PC-3 (cell line): ENCODE measurements at places on chromosomes 11 and 22.

- no peak for DNase-seq
Observed at GRCh38 chr11:102422817-102423712, 29.5 kb downstream of the TMEM123 start.

DNA sequence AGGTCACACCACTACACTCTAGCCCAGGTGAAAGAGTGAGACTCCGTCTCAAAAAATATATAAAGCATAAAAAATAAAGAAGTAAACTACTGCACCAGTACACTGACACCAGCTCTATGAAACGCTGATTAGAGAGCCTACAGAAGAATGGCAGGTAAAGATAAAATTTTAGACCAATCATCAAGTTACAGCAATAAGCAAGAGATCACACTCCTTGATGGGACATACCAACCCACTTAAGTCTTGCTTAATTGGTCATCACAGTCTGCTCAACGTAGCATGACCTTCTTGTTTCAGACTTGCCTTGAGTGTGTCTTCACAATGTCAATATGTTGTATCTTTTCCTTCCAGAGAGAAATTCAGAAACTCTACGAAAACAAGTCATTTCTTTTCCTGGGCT lies 12.5 kb downstream of the SRPRA start:
- DNase-seq, result no peak

GRCh38 chr11:88739524-88739923 lies 326.3 kb downstream of the GRM5 start:
- DNase-seq, result no peak

DNA sequence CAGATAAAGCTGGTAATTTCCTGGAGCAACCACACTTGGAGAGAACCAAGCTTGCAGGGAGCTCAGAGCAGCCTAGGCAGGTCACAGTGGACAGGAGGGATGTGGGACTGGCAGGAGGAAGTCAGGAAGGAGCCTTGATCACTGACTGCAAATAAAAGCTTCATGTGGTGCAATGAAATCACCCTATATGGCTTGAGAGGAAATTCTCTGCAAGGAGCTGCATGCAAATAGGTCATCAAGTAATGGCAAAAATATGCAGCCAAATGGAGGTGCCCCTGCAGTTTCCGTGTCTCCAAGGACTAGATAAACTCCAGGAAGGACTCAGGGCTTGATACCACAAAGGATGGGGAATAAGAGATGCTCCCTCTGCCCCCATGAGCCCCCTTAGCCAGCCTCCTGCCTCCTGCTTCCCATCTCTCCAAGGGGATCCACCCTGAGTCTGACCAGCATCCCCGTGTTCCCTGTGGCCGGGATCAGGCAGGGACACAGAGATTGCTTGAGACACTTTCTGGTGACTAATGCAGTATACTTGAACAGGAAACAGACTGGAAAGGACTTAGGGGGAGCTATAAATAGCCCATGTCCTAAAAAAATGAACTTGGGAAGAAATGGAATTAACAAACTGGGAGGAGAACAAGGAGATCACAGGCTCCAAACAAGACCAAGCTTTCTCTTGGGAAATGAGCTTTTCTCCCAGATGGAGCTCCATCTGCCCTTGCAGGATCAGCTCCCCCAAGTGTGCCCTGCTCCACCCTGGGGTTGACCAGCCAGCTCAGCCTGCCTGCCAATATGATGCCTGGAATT lies 23.9 kb upstream of the MICAL2 start:
- DNase-seq, result peak; percentile 90

- no peak for DNase-seq
Observed at GRCh38 chr22:27107386-27107785, 450.0 kb downstream of the MIAT start.

DNA sequence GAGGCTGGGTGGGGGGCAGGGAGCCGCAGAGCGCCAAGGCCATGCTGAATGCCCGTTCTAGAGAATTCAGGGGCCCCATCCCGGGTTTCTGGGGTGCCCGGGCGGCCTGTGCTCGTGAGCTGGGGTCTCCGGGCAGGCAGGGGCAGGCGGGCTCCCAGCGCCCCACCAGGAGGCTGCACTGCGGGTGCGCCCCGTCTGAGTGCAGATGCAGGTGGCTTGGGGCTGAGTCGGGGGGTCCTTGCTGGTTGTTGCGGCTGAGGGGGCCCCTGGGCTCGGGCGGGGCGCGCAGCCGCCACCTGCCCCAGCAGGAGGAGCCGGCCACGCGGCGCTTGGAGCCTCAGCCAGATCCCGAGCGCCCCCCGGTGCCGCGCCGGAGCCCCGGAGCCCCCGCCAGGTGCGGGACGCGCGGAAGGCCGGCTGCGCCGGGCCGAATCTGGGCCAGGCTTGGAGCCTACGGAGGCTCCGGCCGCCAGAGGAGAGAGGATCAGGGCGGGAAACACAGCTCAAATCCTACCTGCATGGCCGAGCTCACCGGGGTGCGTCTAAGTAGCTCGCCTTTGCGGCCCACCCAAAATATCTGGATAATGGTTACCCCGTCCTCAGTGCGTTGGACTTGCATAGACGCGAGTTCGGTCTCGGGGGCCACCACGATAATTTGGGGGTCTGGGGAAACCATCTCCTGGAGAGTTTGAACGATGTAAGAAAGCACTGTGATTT lies 590 bp upstream of the IGF2 start:
- DNase-seq, result no peak

- no peak for DNase-seq
Observed at GRCh38 chr22:42931421-42932196, 74.5 kb upstream of the ARFGAP3 start.

- no peak for DNase-seq
Observed at GRCh38 chr11:113475160-113475761, at the start of gene DRD2. DRD2 (minus strand) TSS chr11:113475398; CDS start chr11:113424651, 50,747 bp downstream.

DNA sequence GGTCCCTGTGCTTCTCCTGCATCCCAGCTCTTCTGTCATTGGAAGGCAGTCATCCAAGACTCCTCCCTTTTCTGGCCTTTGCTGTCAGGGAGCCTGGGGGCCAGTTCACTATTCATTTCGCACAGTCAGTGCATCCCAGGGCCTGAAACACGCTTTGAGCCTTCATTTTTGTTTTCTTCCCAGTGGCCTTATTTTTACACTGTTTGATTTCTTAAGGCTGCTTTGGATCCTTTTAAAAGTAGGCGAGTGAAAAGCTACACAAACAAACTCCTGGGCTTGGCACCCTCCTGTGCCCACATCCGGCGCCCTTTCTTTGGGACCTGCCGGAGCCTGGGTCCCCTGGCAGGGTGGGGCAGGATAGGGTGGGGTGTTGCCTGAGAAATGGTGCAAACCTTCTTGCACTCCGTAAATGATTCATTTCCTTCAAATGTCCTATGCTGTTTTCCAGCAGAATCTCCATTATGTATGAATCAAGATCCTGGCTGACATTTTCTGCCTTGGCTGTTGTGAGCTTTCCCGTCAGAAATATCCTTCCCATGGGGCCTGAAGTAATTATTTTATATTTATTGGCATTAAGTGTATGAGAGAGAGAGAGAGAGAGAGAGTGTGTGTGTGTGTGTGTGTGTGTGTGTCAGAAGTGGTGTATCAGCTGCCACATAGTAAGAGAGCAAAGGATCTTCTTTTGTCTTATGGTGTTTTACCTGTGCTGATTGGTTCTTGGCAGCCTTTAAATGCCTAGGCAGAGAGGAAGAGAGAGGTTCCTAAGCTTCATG lies 45.6 kb downstream of the BCR start:
- DNase-seq, result peak; percentile 82

- no peak for DNase-seq
Observed at GRCh38 chr22:30871391-30872284, 96.9 kb downstream of the MORC2 start.

DNA sequence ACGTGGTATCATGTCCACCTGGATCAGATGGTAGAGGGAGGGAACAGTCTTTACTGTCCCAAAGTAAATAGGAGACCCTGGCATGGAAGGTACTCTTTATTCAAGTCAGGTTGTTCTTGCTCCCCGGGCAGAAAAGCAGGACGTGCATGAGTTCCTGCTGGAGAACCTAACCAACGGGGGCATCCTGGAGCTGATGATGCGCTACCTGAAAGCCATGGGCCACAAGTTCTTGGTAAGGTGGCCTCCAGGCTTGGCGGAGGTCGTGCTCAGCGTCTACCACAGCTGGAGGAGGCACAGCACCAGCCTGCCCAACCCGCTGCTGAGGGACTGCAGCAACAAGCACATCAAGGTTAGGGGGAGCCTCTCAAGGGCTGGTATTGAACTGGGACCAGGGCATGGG lies 48.7 kb downstream of the CABIN1 start:
- DNase-seq, result no peak

DNA sequence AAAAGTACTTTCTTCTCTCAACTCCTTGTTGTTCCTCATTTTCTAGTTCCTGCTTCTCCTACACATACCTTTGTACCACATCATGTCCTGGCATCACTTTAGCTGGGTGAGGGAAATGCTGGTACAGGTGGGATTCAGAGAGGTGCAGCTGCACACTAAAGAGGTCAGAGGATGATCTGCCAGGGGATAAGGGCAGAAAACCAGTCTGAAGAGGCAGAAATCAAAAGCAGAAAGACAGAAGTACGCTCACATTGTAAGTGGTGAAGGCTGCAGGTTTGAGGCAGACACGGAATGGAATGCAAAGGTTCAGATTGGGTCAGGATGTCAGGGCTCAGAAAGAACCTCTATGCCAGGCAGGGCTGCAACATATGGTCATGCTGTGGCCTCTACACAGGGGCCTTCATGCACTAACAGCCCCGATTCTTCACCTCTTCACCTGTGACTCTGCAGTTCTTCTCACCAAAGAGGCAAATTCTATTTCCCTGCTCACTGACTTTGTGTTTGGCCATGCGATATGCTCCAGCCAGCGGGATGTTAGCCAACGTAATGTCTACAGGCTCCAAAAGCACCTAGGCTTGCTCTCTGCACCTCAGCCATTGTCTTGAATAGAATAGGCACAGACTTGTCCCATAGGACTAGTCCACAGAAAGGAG lies 373.7 kb downstream of the NXPE2 start:
- DNase-seq, result no peak

GRCh38 chr11:96152623-96153022 lies 190.4 kb downstream of the MAML2 start:
- DNase-seq, result no peak

GRCh38 chr22:42327462-42328129 lies 57.1 kb upstream of the TCF20 start:
- no peak for DNase-seq

- no peak for DNase-seq
Observed at GRCh38 chr11:78351979-78352841, 65.4 kb downstream of the GAB2 start.

DNA sequence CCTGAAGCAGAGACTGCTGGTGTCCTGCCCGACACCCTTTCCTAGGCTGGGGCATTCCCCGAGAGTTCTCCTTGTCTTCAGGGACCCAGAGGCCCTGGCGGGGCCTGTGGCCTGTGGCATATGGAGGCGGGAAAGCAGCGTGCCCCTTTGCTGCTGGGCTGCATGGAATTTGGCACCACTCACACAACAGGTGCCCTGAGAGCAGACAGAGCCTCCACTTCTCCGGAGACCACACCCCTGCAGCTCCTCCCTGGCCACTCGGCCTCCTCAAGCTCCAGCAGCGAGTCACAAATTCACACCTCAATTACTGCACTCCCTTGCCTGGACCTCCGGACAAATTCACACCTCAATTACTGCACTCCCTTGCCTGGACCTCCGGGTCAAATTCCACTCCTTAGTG lies 1375.2 kb downstream of the TBC1D22A start:
- DNase-seq, result no peak

DNA sequence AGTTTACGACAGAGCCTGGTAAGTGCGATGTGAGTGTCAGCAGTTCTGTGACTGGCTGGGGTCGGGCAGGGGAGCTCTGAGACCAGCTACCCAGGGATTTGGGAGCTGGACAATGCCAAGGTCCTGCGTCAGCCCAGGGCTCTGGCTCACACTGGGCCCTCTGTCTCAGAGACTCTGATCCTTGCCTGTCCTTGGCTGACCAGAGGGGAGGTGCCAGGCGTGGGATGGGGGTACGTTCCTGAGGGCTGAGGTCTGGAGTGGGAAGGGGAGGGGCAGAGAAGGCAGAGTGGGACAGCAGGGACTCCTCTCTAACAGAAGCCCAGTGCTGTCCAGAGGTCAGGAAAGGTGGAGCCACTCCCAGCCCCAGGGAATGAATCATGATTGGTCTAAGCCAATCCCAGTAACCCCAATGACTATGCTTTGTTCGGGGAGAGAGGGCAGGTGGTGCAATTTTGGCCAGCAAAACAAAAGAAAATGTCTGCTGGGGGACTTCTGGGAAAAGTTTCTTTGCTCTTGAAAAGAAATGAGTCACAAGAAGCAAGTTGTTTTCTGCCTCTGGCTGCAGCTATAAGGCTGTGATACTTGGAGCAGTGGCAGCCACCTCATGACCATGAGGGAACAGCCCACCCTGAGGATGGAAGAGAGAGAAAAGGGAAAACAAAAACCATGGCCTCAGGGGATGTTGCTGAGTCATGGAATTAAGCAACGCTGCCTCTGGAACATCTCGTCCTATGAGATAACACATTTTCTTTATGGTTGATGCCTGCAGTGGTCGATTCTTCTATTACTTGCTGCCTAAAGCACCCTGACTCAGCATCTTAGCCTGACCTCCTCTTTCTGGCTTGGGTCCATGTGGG lies 108.3 kb downstream of the CHST1 start:
- DNase-seq, result peak; percentile 10

DNA sequence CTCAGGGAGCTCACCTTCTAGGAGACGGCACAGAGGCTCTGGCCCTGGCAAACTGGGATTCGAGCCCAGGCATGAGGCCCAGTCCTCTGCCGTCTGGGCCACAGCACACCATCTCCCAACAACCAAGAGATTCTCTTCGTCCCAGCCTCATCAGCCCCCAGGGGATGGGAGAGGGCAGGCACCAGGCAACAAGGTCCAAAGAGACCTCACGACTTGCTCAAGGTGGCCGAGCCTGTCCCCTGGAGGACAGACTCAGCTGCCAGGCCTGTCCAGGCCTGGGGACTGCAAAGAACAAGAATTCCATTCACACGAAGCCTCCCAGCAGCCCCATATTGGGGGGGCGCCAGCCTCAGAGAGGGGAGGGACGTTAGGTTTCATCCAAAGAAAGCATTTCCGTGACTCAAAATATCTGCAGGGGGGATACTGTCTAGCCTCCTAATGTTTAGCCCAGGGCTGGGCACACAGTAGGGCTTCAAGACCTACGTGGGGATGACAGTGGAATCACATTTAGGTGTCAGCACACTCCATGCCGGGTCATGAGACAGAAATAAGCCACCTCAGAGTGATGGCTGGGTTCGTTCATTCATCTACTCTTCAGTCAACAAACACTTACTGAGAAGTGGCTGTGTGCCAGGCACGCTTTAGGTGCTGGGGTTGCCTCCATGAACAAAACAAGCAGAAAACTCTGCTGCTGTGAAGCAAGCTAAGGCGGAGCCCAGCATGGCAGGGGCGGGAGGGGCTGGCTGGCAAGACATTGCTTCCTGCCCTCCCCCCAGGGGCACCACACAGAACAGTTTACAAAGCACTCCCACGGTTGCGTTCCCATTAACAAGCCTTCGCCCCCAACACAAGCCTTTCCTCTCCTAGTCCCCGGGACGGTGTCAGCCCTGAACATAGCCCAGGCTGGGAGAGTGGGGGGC lies 1.2 kb downstream of the CARNS1 start:
- peak; percentile 34 for DNase-seq
